ENCODE measurements at places on chromosomes 4 and X.
A peak's percentile ranks its signal among the peaks of the same experiment; 100 is the strongest.

- DNase-seq, result no peak
- no peak overlapping the region for H3K4me3 ChIP-seq
- no peaks in the 10 kb centered on the region for H3K36me3 ChIP-seq
- no peak overlapping the region for H3K27ac ChIP-seq
- no peaks in the 10 kb centered on the region for H3K4me1 ChIP-seq
Observed at GRCh38 chr4:142281999-142282398, 564.1 kb downstream of the INPP4B start.

GRCh38 chrX:10828640-10829039 lies 208.3 kb upstream of the MID1 start:
- no peaks in the 10 kb centered on the region for H3K36me3 ChIP-seq
- H3K27ac ChIP-seq, result no peak overlapping the region
- H3K27me3 ChIP-seq, result no peaks in the 10 kb centered on the region
- no peak for DNase-seq
- no peak overlapping the region for H3K4me3 ChIP-seq

- H3K4me3 ChIP-seq, result no peak overlapping the region
- no peaks in the 10 kb centered on the region for H3K36me3 ChIP-seq
- no peaks in the 10 kb centered on the region for H3K4me1 ChIP-seq
- no peak for DNase-seq
Observed at GRCh38 chrX:72003811-72004750, 93.4 kb downstream of the NHSL2 start.

DNA sequence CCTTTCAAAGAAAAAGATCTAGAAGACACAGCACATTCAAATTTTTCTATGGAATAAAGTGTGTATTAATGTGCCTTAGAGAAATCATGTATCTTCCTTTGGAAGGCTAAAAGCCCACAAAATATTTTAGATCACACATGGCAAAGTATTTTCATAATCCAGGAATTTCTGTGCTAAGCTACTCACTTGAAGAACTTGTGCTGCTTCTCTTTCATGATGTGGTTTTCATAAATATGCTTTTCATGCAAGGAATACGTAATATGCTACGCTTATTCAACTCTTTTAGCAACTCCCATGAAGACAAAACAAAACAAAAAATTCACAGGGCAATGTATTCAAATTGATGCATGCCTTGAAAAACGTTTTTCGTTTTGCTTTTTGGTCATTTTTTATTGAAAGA lies 125.6 kb downstream of the ARHGAP24 start:
- H3K4me3 ChIP-seq, result no peak overlapping the region
- peaks cover 41% of the 10 kb centered on the region for H3K4me1 ChIP-seq
- DNase-seq, result no peak
- no peaks in the 10 kb centered on the region for H3K27me3 ChIP-seq
- peaks cover 2% of the 10 kb centered on the region for H3K36me3 ChIP-seq
- no peak overlapping the region for H3K27ac ChIP-seq

DNA sequence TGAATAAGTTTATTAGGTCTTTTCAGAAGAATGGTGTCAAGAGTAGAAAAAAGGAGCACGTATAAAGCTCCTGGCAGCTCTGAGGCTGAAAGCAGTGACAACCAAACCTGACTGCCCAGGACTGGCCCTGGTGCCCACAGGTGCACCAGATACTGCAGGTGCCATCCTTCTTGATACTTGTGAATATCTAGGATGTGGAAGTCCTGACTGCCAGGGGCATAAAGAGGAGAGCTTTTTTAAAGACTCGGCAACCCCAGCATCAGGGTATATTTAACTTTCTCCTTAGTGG lies 60.7 kb downstream of the TMEM150C start:
- no peak overlapping the region for H3K4me3 ChIP-seq
- no peak overlapping the region for H3K27ac ChIP-seq
- no peaks in the 10 kb centered on the region for H3K4me1 ChIP-seq
- H3K27me3 ChIP-seq, result no peaks in the 10 kb centered on the region

- no peaks in the 10 kb centered on the region for H3K4me1 ChIP-seq
- no peak overlapping the region for H3K4me3 ChIP-seq
- peaks cover 21% of the 10 kb centered on the region for H3K36me3 ChIP-seq
- H3K27me3 ChIP-seq, result no peaks in the 10 kb centered on the region
Observed at GRCh38 chr4:129014566-129015509, 78.5 kb downstream of the SCLT1 start.

DNA sequence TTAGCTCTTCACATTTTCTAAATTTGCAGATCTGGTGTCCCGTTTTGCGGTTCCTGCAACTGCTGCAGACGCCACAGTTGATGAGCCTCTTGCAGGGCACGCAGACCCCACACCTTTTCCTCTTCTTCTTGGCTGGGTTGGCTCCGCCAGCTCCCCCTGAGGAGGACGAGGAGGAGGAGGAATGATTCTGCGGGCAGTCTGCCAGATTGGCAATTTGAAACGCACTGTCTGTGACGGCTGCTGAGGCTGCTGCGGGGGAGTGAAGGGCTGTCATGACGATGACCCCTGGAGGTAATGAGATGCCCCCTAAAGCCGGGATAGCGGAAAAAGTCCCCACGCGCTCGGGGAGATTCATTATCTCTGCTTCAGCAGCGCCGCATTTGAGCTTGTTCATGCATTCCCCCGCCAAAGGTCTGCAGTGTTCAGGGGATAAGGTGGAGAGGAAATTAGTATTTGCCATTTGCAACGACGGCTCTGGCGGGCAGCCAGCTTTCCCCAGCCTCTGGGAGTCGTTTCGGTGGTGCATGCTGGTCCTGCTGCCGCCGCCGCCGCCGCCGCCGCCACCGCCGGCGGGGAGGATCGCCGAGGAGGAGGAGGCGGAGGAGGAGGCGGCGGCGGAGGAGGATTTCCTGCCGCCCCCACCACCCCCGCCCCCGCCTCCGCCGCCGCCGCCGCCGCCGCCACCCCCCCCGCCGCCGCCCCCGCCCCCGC lies 3.8 kb downstream of the CXXC4 start:
- no peaks in the 10 kb centered on the region for H3K36me3 ChIP-seq
- peaks cover 34% of the 10 kb centered on the region for H3K4me1 ChIP-seq
- peaks cover 46% of the 10 kb centered on the region for H3K27me3 ChIP-seq
- H3K4me3 ChIP-seq, result peak overlapping the region; percentile 79
- no peak for DNase-seq

DNA sequence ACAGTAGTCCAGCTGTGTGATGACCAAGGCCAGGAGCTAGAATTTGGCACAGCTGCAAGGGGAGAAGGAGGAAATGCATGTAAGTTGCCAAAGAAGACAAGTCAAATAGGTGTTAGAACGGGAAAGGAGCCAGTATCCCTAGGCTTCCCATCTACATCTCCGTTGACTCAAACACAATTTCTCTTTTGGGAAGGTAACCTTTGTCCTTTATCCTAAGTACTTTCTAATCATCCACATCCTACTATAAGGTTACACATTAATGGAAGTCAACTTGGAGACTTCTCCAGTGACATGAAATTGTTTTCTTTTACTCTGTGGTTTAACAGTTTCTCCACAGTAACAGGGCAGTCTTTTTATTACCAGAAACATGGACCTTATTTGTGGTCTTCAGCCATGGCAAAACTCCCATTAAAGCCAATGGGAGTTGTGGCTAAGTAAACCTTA lies 620.0 kb downstream of the ANKRD50 start:
- no peaks in the 10 kb centered on the region for H3K27me3 ChIP-seq
- no peaks in the 10 kb centered on the region for H3K4me1 ChIP-seq
- no peak overlapping the region for H3K4me3 ChIP-seq
- H3K27ac ChIP-seq, result no peak overlapping the region
- DNase-seq, result no peak
- no peaks in the 10 kb centered on the region for H3K36me3 ChIP-seq

GRCh38 chr4:122212880-122213279 lies 60.7 kb downstream of the BLTP1 start:
- no peaks in the 10 kb centered on the region for H3K27me3 ChIP-seq
- peaks cover 57% of the 10 kb centered on the region for H3K36me3 ChIP-seq
- H3K4me1 ChIP-seq, result no peaks in the 10 kb centered on the region

DNA sequence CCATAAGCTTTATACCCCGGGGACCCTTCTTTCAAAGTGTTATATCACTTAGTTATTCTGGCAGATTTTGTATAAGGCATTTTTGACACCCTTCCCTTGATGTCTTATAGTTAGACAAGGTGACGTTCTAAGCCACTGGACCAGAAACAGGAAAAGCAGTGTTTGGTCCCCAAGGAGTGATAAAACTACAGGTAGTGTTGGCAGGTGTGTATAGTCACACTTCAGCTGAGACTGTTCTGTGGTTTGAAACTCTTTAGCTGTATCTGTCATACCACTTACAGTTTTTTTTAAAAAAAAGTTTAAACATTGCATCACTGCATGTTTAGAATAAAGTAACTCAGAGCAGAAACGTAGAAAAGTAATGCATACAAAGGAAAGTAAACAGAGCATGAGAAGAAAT lies 48.5 kb downstream of the TLL1 start:
- no peak overlapping the region for H3K27ac ChIP-seq
- no peak overlapping the region for H3K4me3 ChIP-seq
- no peak for DNase-seq
- no peaks in the 10 kb centered on the region for H3K4me1 ChIP-seq

Measured in activated B cell treated with CpG ODN at 0.5 μM for 24 hours (primary cell).